ENCODE measurements at places on chromosomes 1 and 21.

- DNase-seq = no peak
These were observed 312.8 kb downstream of the CAMTA1 start for GRCh38 chr1:7097938-7098592.

DNA sequence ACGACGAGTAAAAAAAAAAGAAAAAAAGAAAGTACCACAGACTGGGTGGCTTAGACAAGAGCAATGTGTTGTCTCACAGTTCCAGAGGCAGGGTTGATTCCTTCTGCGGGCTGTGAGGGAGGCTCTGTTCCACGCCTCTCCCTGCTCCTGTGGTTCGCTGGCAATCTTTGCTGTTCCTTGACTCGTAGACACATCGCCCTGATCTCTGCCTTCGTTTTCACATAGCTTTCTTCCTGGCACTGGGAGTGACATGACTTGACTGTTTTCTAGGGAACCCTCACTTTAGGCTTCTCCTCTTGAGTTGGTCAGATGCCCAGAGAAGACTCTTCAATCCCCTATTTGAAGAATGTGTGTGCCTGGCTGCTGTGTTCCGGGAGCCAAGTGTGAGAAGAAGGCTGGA is 133.6 kb downstream of the TM2D1 start:
- DNase-seq = no peak

DNA sequence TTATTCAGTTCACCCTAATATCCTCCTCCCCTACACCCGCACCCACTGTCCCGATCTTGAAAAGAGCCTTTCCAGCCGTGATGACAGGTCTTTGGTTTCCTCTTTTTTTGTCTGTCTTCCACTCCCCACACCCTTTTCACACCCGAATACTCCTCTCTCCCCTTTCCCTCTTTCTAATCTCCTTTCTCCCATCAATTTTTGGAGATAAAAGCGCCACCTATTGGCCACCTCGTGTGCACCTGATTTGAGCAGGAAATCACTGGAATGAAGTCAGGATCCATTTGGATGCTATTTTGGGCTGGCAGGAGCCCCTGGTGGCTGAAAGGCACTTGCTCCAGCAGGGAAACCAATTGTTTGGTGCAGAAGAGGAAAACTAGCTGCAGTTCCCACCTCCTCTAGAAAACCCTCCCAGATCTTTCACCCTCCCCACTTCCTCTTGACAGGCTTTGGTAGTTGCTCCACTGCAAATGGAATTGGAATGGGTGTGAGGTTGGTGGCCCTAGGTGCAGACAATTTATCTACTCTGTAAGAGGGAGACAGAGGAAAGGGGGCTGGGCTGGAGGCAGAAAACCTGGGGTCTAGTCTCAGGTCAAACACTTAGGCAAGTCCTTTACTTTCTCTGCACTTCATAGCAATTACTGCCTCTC is 8.4 kb downstream of the FOXE3 start:
- DNase-seq = no peak

- DNase-seq = no peak
These were observed 508.7 kb downstream of the DPYD start for GRCh38 chr1:97412166-97412565.

DNA sequence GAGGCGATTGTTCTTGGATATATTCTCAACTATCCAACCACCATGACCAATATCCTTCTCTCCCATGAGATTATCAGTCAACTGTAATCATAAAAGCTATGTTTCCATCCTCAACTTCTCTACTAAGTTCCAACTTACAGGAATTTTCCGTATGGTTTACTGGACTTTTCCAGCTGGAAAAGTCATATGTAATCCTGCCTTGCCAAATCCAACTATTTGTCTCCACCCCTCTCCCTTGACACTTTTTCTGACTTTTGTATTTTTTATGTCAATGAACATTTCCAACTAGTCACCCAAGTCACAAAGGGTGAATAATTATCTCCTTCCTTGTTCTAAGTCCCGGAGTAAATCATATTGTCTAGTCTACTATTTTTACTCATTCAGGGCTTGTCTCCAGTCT is 293.1 kb downstream of the USP25 start:
- no peak for DNase-seq

DNA sequence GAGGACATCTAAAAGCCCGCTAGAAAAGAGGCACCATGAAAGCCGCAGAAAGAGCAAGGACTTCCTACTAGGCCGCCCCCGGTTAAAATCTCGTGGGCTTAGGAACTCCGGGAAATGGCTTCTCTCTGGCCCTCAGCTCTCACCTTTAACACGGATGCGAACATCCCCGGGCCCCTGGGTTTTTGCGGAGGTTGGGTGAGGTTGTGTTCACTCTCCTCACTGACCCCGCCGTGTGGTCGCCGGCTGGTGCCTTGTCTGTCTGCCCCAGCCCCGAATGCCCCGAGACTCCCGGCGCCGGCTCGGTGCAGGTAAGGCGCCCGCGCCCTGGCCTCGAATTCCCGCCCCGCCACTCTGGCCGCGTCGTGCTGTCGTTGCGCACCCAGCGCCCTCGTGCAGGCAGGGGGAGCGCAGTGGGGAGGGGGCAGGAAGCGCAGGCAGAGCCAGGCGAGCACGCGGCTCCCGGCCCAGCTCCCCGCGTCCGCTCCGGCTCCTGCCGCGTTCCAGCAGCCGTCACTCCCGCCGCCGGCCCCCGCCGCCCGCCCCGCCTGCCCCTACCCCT is at the start of gene SHISAL2A:
Gene SHISAL2A, plus strand, starts transcription at position 437 of the 559 bp plus-strand sequence. CDS start 326 bp downstream, outside the sequence.
- DNase-seq = no peak

GRCh38 chr1:24586970-24587820 is 31.3 kb downstream of the NCMAP start:
- DNase-seq = peak; percentile 77

DNA sequence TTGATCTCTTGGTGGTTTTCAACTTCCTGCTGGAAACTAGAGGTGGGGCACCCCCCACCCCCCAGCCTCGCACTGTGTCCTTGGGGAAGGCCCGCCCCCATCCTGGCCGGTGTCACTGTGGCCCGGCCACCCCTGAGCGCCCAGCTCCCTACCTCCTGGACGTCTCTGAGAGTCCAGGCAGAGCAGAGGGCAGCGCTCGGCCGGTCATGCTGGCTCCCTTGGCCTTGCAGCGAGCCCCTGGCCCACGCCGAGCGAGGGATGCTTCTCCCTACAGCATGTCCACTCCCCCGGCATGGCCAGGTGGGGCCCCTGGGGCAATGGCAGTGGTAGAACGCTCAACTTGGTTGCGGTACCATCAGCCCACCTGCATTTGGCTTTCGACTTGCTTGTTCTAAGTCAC is 28.7 kb upstream of the TRAPPC10 start:
- DNase-seq = no peak

DNA sequence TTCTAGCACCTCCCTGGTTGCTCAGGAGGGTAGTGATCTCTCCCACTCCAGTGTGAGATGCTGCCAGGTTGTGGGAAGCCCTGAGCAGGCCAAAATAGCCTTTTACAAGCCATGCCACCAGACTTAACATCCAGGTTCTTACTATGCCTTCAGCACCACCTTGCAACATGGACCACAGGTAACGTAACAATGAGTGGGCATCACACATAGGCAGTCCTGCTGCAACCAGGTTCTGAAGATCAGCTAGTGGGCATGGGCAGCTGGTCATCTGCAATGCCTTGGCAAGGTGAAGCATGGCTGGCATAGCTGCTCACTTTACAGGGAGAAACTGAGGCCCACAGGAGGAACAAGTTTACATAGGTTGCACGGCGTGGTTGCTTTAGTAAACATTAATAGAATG is 40.7 kb downstream of the DHCR24 start:
- no peak for DNase-seq

- no peak for DNase-seq
These were observed 9.0 kb upstream of the DMRTB1 start for GRCh38 chr1:53450225-53450624.

DNA sequence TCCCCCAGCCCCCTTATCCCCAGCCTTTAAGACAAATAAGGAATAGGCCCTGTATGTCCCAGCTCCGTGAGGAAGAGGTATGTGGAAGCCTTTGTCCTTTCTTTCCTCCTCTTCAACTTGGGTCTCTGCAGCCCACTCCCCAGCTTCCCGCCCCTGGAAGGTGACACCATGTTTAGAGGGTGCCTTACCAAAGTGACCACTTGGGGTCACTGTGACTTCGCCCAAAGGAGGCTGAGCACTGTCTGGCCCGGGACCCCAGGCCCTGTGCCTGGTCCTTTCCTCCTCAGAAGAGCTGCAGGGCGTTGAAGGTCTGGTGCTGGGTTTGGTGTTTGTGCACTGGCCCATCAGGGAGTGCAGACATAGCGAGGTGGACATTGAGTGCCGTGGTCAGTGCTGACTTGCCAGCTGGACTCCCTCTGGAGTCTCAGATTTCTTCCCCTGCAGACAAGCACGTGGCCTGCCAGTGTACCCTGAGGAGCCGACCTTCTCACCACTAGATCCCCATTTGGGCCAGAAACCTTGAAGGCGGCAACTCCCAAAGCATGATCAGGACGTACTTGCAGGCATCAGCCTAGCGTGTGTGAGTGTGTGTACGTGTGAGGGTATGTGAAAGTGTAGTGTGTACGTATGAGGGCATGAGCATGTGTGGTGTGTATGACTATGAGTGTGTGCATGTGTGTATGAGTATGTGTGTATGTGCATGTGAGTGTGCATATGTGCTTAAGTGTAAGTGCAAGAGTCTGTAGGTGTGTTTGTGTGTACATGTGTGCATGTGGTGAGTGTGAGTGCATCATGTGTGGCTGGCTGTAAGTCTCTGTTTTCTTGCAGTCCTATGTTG is 181.4 kb upstream of the KIAA0040 start:
- DNase-seq = peak; percentile 36

DNA sequence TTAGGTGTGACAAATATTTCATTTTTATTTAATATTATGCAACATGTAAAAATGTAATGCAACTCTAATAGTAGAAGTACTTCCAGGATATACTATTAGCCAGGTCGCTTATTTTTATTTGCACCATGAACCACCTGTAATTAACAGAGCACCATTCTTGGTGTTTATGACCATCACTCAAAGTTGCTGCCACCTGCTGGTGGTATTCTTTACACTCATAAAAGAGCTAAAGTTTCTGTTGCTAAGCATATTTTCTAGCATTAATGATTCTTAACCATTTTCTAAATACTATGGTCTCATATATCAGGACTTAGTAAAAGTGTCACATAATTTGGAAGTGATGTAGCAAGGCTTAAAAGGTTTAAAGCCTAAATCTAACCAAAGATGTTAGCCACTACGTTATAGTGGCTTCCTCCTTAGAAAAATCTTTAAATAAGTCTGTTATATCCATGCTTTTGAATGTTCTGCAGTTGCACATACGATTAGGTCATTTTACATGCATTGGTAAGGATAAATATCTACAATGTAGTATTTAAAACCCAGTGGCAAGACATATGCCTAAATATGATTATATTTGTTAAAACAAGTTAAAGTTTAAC is 244.5 kb downstream of the NEGR1 start:
- DNase-seq = peak; percentile 75

GRCh38 chr1:159915571-159916241 is 9.6 kb downstream of the TAGLN2 start:
- DNase-seq = no peak

GRCh38 chr1:211082824-211083223 is 51.1 kb downstream of the KCNH1 start:
- DNase-seq = no peak

GRCh38 chr21:45981151-45982091 is at the start of gene COL6A1:
Gene COL6A1 (plus strand): TSS chr21:45981770. CDS start chr21:45981851, 81 bp downstream.
- DNase-seq = peak; percentile 41

DNA sequence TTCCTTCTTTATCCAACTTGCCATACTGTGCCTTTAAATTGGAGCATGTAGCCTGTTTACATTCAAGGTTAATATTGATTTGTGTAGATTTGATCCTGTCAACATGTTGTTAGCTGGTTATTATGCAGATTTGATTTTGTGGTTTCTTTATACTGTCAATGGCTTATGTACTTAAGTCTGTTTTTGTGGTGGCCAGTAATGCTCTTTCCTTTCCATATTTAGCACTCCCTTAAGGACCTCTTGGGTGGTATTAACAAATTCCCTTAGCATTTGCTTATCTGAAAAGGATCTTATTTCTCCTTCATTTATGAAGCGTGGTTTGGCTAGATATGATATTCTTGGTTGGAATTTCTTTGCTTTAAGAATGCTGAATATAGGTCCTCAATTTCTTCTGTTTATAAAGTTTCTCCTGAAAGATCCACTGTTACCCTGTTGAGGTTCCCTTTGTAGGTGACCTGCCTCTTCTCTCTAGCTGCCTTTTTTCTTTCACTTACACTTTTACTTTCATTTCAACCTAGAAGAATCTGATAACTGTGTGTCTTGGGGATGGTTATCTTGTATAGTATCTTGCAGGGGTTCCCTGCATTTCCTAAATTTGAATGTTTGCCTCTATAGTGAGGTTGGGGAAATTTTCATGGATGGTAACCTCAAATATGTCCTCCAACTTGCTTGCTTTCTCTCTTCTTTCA is 86.9 kb upstream of the NEGR1 start:
- peak; percentile 36 for DNase-seq

DNA sequence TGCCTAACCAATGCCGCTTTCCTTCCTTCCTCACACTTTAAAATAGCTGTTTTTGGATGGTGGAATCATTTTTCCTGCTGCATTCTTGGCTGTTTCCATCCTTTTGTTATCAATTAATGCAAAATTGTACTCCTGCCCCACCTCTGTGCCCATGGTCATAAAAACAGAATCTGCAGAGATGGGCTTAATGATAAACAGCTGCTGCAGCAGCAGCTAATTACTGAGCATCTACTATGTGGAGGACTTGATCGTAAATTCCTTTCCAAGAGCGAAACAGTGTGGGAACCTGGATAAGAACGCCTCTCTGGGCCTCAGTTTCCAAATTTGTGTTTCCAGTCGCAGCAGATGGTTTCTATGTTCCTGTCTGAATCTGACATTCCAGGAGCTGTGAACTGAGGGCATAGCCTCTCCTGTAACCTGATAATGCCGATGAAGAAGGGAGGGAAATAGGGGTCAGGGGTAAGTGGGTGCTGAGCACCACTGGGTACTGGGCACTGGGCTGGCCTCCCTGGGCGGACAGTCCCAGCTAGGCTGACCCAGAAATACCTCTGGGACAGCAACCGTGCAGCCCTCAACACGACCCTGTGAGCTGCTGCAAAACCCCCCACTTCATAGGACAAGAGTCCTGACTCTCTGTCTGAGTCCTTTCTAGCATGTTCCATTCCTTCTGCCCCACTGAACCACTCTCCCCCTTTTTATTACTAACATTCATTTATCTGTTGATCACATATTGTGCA is 121.7 kb downstream of the DMRTB1 start:
- DNase-seq = no peak

GRCh38 chr1:94725566-94725965 is 94.6 kb upstream of the SLC44A3 start:
- DNase-seq = no peak

DNA sequence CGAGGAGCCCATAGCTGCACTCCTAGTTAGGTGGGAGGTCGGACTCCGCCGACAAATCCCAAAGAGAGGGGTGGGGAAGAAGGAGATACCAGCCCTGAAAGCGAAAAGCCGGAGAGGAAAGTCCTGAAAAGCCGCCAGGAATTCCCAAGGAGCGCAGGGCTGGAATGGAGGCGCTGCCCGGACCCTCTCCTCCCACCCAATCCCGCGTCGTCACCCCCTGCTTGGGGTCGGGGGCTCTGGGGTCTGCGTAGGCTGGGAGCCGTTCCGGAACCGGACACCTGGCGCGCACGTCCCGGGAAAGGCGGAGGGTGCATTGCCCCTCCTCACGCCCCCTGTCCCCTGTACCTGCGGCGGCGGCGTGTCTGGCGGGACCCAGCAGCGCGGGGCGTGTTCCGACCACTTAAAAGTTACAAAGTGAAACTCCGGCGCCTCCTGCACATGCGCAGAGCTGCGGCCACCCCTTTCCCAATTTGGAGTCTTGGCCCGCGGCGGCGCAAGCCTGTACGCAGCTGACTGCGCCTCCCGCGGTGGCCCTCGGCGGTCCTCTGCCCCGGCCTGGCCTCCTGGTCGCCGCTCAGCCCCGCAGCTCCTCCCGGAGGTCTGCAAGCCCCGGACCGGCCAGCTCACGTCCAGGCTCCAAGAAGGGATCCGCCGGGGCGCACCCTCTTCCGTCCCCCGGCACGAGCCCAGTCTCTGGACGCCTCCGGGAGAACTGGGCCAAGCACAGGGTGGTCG is at the start of gene TMEM63A:
Gene TMEM63A, minus strand, starts transcription at position 422 of the 735 bp plus-strand sequence. CDS start 4,800 bp downstream, outside the sequence.
- peak; percentile 97 for DNase-seq

Data from MM.1S (cell line).